ENCODE measurements at places on chromosomes 1 and 21. TPM values are rescaled to one million over a fixed set of nuclear protein-coding genes. Genes with fewer than 3 reads are reported as not detected.

RCAN1 gene
- total RNA-seq, result 12.6 TPM

SIM2 gene
- 6.1 TPM for total RNA-seq

GNAT2 gene
- total RNA-seq, result not detected

SLFNL1 gene
- 0.02 TPM for total RNA-seq

CFAP74 gene
- 0.06 TPM for total RNA-seq

CCDC185 gene
- 0.03 TPM for total RNA-seq

TAS1R1 gene
- total RNA-seq, result not detected

CFHR2 gene
- not detected for total RNA-seq

LHX8 gene
- 1.0 TPM for total RNA-seq

COL9A2 gene
- total RNA-seq, result 0.07 TPM

ADAMTS5 gene
- total RNA-seq, result not detected

RAB7B gene
- 1.1 TPM for total RNA-seq

LYPLA2 gene
- 58.6 TPM for total RNA-seq

DUSP12 gene
- total RNA-seq, result 46.9 TPM

FCRL5 gene
- not detected for total RNA-seq

HPDL gene
- total RNA-seq, result 3.8 TPM

C8A gene
- not detected for total RNA-seq

GLIS1 gene
- total RNA-seq, result 0.02 TPM

DCDC2B gene
- total RNA-seq, result not detected

RRP15 gene
- total RNA-seq, result 24.5 TPM

TMEM52 gene
- 1.2 TPM for total RNA-seq

MYCL gene
- 1.3 TPM for total RNA-seq

AVPR1B gene
- total RNA-seq, result not detected

ADGRL4 gene
- not detected for total RNA-seq

HOOK1 gene
- total RNA-seq, result 0.16 TPM

ELAPOR1 gene
- total RNA-seq, result 0.53 TPM

RHBDL2 gene
- total RNA-seq, result 1.9 TPM

FCRL1 gene
- total RNA-seq, result not detected

KRTAP19-1 gene
- total RNA-seq, result not detected

ATP1A4 gene
- total RNA-seq, result not detected

TRAPPC3 gene
- total RNA-seq, result 86.3 TPM

AADACL3 gene
- not detected for total RNA-seq

UBL4B gene
- total RNA-seq, result not detected

BRINP2 gene
- total RNA-seq, result 0.16 TPM

PADI2 gene
- 0.84 TPM for total RNA-seq

TRIM17 gene
- total RNA-seq, result not detected

Measured in A549 treated with AZD2906 at 1 μM for 4 hours (cell line).